Cortex of kidney (tissue), 1 donor: ENCODE measurements at places on chromosomes 11 and 22.

DNA sequence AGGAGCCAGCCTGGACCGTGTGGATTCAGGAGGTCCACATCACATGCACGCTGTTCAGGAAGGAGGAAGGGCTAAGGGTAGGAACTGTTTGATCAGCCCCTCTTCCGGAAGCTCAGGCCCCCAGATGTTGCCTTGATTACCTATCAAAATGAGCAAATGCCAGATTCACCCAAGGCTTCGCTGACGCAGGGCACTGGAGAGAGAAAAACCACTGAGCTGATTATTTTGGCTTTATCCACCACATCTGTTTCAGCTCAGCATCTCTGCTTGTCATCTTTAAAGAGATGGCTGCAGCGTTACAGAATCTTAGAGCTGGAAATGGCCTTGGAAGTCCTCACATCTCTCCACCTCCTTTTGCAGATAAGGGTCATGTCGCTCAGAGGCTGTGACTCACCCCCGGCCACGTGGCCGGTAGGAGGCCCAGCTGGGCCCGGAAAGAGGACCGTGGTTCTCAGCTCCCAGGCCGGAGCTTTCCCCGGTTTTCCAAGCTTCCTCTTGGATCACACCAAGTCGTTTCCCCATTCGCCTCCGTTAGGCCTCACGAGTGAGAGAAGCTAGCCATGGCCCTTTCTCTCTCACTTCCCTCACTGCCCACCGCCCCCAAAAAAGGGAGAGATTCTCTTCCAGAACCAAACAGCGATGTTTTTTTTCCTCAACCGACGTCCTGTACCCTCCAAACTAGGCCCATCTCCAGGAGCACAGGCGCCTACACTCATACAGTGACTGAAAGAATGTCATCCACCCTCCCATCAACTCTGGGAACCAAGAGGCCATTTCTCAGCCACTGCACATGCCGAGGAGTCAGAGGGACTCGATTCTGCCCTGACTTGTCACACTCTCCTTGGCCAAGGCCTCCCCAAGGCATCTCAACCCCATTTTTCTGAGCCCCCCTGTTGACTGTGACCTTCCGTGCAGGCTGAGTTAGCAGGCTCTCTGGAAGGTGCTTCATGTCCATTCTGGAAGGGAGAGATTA is 37.6 kb downstream of the LIF start:
- no peak for DNase-seq

DNA sequence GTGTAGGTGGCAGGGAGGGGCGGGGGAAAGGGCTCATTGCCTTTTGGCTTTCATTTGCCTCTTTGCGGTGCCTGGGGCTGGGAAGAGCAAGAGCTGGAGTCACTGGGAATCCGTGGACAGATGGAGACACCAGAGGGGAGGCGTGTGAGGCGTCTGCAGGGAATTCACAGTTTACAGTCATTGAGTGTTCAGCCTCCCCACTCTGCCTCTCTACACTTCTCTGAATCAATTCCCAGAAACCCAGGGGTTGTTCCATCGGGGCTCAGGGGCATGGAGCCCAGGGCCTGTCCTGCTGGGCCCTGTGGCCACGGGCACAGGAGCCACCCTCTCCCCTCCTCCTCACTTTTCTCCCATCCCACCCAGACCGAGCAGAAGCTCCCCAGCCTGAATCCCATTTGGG is 160.5 kb upstream of the NAV2 start:
- DNase-seq: no peak

- DNase-seq: no peak
These were observed 27.2 kb downstream of the PHLDB1 start for GRCh38 chr11:118634431-118635236.

DNA sequence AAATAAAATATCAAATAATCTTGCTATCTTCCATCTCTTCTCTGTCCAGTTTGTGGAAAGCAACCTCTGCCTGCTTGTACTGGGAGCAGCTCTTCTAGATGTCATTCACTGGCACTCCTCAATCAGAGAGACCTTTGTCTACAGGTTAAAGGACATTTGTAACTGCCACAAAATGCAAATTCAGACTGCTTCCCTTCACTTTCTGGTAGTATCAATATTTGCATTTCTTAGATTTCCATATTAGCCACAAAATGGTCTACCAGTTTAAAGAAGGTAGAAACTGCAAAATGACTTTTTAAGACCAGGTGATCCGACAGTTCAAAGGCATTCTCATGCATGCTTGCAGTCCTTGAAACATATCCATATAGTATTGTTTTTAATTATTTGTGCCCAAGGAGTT is 51.7 kb upstream of the RCN1 start:
- no peak for DNase-seq

DNA sequence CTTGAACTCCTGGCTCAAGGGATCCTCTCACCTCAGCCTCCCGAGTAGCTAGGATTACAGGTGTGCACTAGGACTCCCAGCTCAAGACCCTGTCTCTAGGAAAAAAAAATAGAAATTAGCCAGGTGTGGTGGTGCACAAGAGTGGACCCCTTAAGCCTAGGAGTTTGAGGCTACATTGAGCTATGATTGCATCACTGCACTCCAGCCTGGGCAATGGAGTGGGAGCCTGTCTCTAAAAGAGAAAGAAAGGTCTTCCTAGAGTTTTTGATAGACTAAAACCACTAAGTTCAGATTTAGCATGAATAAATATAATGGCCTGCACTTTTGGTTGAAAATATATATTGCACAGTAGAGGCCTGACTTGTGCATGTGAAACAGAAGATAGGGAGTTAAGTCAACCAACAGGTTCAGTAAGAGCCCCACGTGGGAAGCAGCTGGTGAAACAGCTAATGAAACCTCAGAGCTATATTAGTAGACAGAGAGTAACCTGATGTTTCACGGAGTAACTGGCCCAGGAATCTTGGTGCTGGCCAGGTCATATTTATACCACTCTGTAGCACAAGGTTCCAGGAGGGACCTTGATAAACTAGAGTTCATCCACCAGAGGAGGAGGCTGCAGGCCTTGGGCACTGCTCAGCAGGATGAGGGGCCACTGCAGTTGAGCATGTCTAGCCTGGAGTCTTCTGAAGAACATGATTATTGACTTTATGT is 4.6 kb upstream of the MICAL3 start:
- DNase-seq: no peak

GRCh38 chr11:80980227-80980626 is 1539.4 kb upstream of the TENM4 start:
- DNase-seq: no peak

GRCh38 chr11:5258543-5259262 is 4.1 kb upstream of the HBG2 start:
- no peak for DNase-seq

DNA sequence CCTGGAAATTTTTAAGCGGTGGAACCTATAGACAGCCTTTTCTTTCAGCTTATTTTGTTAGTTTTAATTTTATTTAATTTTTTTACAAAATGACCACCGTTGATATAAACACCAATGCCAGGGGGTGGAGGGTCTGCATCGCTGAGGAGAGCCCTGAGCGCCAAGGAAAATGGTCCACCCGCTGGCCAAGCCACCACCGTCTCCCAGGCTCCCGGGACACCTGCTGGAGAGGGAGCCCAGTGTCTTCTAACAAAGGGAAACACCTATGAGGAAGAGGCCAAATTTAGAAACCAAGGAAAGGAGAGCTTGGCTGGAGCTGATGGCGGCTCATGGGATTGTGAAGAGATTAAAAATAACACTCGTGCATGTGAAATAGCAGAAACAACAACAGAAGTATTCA is 288 bp upstream of the KRTAP5-8 start:
- no peak for DNase-seq

DNA sequence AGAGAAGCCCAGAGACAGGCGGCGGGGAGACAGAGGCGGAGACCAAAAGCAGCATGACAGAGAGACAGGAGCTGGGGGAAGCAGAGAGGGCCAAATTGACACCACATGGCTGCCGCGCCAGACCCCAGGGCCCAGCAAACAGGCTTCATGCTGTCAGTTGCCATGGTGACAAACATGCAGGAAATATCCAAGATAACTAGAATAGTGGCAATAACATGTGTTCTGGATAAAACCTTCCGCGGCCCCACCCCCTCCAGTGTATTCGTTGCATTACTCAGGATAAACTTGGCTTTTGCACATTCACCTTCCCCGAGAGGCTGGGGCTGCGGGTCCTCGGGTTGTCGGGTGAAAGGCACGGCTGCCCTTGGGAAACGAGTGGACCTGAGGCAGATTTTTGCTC is 49.9 kb upstream of the CDON start:
- DNase-seq: no peak

GRCh38 chr22:45585437-45585755 is 82.7 kb downstream of the FBLN1 start:
- DNase-seq: no peak

DNA sequence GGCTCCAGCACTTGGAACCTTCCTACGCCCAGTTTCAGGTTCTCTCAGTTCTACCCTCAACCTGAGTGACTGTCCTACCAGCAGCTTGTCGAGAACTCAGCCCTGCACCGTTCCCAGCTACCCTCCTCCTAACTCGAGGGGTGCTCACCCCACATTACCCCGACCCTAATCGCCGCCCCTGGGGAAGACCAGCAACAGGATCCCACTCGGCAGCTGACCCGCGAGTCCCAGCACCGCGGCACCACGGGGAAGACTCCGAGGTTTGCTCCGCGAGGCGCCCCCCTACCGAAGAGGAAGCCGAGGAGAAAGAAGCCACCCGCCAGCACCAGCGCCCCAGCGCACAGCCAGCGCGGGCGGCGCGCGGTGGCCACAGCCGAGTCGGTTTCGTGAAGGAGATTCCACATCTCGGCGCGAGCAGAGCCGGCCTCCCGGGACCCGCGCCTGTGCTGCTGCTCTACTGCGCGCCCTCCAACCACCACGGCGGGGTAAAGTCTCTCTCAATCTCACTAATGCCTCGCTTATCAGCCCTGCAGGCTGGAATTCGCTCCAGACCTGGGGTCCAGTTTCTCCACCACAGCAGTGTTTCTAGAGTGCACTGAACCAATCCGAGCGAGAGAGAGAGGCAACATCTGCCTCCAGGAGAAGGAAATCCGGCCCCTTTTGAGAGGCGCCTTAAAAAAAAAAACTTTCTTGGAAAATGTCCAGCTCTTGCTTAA is at the start of gene FOLH1:
Gene FOLH1 (minus strand): TSS at position 597 of the 716 bp plus-strand sequence. CDS start 193 bp downstream, at position 404.
- DNase-seq: no peak

- DNase-seq: no peak
These were observed 11.6 kb downstream of the TST start for GRCh38 chr22:37007651-37008050.

- no peak for DNase-seq
These were observed 192.8 kb downstream of the ETS1 start for GRCh38 chr11:128394431-128395089.

DNA sequence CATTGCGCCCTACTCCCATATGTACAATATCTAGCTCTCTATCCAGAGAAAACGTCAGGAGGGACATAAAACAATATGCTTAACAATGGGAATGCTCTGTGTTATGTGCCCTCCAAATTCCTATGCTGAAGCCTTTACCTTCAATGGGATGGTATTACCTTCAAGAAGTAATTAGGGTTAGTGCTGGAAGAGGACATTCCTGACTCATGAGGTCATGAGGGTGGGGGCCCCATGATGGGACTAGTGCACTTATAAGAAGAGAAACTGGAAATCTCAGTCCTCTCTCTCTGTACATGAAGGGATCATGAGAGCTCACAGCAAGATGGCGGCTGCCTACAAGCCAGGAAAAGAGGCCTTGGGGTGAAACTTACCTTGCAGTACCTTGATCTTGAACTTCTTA is 20.3 kb downstream of the MMP20 start:
- DNase-seq: no peak

DNA sequence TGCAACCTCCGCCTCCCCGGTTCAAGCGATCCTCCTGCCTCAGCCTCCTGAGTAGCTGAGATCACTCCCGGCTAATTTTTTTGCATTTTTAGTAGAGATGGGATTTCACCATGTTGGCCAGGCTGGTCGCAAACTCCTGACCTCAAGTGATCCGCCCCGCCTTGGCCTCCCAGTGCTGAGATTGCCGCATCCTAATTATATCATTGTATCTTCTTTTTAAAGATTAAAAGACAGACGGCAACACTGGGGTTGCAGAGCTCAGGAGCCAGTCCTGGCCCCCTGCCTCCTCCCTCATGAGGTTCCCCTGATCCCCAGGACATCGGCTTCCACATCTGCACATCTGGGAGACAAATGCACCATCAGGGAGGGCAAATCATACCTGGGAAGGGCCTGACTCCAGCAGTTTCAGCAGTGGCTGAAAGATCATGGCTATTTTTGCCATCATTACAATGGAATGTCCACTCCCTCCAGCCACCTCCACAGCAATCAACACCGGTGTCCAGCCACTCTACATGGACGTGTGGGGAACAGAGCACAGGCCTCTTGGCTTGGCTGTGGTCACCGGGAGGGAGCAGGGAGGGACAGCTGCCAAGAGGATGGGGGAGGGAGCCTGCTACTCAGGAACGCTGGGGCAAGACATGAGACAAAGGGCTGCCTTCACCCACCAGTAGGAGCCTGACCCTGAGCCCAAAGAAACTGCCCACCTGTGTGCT is 9.2 kb upstream of the CELSR1 start:
- DNase-seq: no peak

GRCh38 chr11:61949169-61950034 is 749 bp upstream of the BEST1 start:
- DNase-seq: no peak

GRCh38 chr11:33670250-33671011 is 30.2 kb downstream of the C11orf91 start:
- DNase-seq: no peak

GRCh38 chr11:13168271-13168670 is 109.3 kb upstream of the BMAL1 start:
- DNase-seq: no peak

DNA sequence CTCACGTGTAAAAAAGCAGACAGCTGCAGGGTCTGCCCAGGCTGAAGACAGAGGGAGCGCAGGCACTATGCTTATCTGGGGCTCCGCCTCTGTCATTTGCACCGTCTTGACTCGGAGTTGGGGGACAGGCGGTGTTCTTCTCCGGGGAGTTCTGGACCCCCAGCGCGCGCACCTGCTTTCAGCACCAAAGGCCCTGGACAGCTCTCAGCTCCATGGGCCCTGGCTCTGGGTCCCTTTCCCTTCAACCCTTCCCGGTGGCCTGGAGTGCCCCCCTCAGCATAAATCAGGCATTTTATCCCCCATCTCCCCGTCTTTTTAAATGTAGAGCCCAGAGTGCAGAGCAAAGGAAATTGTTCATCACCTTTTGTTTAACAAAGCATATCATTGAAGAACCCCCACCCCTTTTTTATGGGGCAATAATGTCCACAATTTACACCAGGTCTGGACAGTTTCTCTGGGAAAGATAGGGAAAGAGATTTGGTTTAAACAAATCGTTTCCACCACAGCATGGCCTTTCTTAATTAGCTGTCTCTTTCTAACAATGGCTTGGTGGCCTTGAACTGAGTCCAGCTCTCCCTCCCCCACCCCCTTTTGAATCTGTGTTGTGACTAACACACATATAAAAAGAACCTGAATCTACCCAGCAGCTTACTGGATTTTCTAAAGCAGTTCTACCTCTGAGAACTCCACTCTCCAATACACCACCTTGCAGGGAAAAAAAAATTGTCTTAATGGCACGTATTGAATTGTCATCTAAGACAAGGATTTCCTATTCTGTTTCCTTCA is 1.7 kb downstream of the SEZ6L start:
- DNase-seq: no peak

DNA sequence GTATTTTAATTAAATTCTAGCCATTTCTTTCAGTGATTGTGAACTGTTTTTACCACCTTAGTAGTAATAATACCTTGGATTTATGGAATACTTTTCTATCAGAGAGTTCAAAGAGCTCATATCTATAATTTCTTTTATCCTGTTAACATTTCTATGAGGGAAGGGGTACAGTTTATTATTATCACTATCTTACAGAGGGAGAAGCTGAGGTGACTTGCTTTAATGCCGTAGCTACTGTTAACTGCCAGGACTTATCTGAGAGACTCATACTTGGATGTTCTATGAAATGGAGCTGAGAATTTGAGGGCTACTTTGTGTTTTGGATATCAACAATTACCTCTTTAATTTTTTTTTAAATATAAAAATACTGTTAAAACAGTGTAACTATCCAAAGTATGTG is 3.3 kb downstream of the REXO2 start:
- DNase-seq: no peak
